Upper lobe of left lung (tissue), 6 donors: ENCODE measurements at places on chromosomes 12 and 14. TPM values are rescaled to one million over a fixed set of nuclear protein-coding genes. Genes with fewer than 3 reads are reported as not detected.

Gene SETD1B
- 47.1 TPM for total RNA-seq

Gene TROAP
- total RNA-seq: 3.0 TPM

Gene CLEC14A
- total RNA-seq: 70.4 TPM

Gene RNASE1
- 1,209 TPM for total RNA-seq

Gene FZD10
- 0.59 TPM for total RNA-seq

Gene SLCO1B1
- total RNA-seq: not detected

DNA sequence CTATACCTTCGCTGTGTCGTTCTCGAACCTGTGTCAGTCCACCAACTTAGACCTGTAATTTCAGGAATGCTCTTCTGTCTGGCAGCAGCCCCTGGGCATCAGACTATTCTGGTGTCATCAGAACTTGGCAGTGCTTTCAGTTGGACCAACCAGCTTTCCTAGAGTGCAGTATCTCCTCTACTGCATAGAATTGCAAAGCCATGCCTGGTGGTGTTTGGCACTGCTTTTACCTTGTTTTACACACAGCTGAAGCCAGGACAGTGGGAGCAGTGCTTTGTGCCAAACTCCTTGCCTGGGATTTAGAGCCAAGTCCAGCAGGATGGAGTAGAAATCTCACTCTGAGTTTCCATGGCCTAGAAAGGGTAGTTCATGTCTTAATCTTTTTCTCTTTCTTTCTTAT lies 1.5 kb downstream of the FLVCR2 start:
- no peaks in the 10 kb centered on the region for H3K36me3 ChIP-seq
- no peaks in the 10 kb centered on the region for H3K27me3 ChIP-seq
- H3K4me3 ChIP-seq: peak overlapping the region; percentile 61
- peaks cover 35% of the 10 kb centered on the region for H3K4me1 ChIP-seq

- H3K36me3 ChIP-seq: no peaks in the 10 kb centered on the region
- no peak overlapping the region for H3K4me3 ChIP-seq
- DNase-seq: no peak
- no peaks in the 10 kb centered on the region for H3K4me1 ChIP-seq
Observed at GRCh38 chr12:39807043-39807442, 187.4 kb upstream of the ABCD2 start.

DNA sequence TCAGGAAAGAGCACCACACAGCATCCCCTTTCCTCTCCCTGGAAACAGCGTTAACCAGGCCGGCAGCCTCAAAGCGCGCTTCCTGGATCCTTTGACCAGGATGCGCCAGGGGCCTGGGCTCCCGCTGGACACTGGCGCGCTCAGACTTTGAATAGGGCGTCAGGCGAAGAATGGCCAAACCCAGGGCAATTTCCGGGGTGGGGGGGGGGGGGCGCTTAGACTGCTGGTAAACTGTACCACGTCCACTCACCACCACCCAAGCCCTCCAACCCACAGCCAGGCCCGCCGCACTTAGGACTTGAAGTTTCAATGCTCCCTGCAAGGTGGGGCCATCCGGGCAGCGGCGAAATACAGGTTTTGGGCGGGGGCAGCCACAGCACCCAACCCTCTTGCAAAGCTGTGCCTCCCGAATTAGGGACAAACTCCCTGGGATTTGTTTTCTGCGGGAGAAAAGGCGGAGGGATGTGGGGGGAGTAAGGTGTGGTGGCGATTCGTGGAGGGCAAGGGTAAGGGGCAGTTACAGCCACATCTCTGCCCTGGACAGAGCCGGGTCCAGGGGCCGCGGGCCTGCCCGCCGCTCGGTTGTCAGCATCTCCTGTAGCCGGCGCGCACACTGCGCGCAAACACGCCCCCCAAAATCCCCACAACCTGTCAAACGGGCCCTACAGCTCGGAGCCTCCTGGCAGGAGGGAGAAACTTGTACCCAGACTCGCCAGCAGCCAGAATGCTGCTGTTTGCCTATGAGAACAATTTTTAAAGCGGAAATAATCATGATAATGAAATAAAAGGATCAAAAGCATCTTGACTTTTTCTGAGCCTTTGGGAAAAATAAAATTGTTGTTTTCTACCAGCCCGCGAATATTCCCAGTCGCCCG lies 958 bp downstream of the RTN1 start:
- H3K27me3 ChIP-seq: no peaks in the 10 kb centered on the region
- peaks cover 15% of the 10 kb centered on the region for H3K4me1 ChIP-seq
- H3K27ac ChIP-seq: no peak overlapping the region
- DNase-seq: peak; percentile 81
- peak overlapping the region; percentile 11 for H3K4me3 ChIP-seq

GRCh38 chr12:12718853-12719252 lies 1.7 kb downstream of the CDKN1B start:
- H3K4me1 ChIP-seq: peaks cover 53% of the 10 kb centered on the region
- peak overlapping the region; percentile 98 for H3K27ac ChIP-seq
- H3K27me3 ChIP-seq: no peaks in the 10 kb centered on the region
- no peaks in the 10 kb centered on the region for H3K36me3 ChIP-seq
- peak overlapping the region; percentile 92 for H3K4me3 ChIP-seq

DNA sequence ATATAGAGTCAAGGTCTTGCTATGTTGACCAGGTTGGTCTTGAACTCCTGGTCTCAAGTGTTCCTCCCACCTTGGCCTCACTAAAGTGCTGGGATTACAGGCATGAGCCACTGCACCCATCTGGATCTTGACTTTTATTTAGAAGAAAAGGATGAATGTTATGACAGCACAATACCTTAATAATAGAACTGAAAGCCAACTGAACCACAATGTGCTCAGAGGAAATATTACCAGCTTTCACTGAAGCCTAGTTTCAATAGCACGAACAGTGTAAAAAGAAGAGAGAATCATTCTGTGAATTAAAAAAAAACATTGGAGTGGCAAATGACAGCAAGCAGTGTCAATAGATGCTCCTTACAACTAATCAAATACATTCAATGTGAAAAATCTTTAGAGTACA lies 239.2 kb upstream of the RMST start:
- H3K4me1 ChIP-seq: no peaks in the 10 kb centered on the region
- H3K27ac ChIP-seq: no peak overlapping the region
- H3K4me3 ChIP-seq: no peak overlapping the region
- no peak for DNase-seq
- no peaks in the 10 kb centered on the region for H3K36me3 ChIP-seq

DNA sequence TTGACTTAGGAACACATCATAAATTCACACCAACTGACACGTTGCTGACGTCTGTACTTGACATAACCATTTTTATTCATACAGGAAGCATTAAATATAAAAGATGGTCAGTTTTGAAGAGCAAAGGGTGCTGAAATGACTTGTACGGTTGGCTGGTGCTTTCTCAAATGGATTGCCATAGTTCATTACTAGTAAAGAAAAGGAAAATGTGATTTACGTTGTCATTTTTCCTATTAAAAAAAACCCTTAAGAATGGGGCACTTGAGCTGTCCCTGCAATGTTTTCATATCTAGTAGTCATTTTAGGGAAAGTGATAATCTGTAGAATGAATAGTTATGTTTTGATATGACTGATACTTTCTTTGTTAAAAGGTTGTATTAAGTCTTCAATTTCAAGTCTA lies 22.5 kb upstream of the MANSC4 start:
- H3K36me3 ChIP-seq: peaks cover 9% of the 10 kb centered on the region
- no peaks in the 10 kb centered on the region for H3K27me3 ChIP-seq
- H3K4me3 ChIP-seq: no peak overlapping the region
- H3K27ac ChIP-seq: no peak overlapping the region
- no peak for DNase-seq
- no peaks in the 10 kb centered on the region for H3K4me1 ChIP-seq

- no peak for DNase-seq
- no peak overlapping the region for H3K27ac ChIP-seq
- H3K4me1 ChIP-seq: no peaks in the 10 kb centered on the region
- no peaks in the 10 kb centered on the region for H3K36me3 ChIP-seq
- no peak overlapping the region for H3K4me3 ChIP-seq
Observed at GRCh38 chr14:33163109-33163508, 224.4 kb downstream of the NPAS3 start.

DNA sequence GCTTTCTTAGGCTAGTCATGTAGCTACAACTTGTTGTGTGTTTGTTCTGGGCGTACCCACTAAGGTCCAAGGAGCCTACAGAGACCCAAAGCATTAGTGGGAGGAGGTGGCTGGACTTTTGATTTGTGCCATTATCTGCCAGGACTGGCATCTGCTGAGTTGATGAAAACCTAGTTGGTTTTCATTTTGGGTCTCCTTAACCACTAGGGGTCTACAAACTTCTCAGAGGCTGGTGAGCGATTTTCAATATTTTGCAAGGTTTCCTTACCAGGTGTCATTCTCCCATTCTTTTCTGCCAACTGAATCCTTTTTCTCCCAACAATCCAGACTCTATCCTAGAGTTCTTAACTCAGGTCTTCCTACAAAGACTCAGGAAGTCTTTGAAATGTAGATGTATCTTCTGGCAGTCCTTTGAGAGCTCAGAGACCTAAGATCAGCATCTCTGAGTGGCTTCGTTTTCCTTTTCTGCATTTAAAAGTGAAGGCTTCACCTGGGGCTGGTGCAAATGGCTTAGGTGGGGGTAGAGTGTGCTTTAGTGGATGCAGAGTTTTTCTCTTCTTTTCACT lies 150.0 kb upstream of the RMST start:
- H3K4me1 ChIP-seq: no peaks in the 10 kb centered on the region
- H3K27ac ChIP-seq: no peak overlapping the region
- no peaks in the 10 kb centered on the region for H3K27me3 ChIP-seq
- no peaks in the 10 kb centered on the region for H3K36me3 ChIP-seq
- no peak for DNase-seq

DNA sequence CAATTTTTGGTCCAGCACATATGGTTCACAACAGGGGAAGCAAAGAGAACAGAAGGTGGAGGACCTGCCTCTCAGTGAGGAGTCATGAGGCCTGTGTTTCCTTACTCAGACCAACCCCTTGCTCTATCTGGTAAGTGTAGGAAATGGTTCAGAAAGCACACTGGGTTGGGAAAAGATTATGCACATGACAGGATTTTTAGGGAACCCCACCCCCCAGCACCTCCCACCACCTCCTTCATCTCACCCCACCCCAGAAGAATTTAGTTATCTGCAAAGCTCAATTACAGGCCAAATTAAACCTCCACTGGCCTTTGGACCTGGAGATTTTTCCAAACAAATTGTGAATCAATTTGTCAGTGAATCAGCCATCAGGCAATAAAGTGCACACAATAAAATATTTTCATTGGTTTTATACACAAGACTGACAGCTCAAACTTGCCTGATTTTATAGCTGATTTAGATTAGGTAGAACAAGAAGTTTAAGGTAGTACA lies 132.8 kb downstream of the DACT1 start:
- H3K4me3 ChIP-seq: no peak overlapping the region
- H3K4me1 ChIP-seq: no peaks in the 10 kb centered on the region
- H3K27ac ChIP-seq: no peak overlapping the region
- DNase-seq: no peak
- no peaks in the 10 kb centered on the region for H3K27me3 ChIP-seq

GRCh38 chr12:105840384-105840783 lies 298.4 kb downstream of the NUAK1 start:
- H3K4me3 ChIP-seq: no peak overlapping the region
- H3K27ac ChIP-seq: no peak overlapping the region
- H3K4me1 ChIP-seq: no peaks in the 10 kb centered on the region
- no peaks in the 10 kb centered on the region for H3K36me3 ChIP-seq
- DNase-seq: no peak

DNA sequence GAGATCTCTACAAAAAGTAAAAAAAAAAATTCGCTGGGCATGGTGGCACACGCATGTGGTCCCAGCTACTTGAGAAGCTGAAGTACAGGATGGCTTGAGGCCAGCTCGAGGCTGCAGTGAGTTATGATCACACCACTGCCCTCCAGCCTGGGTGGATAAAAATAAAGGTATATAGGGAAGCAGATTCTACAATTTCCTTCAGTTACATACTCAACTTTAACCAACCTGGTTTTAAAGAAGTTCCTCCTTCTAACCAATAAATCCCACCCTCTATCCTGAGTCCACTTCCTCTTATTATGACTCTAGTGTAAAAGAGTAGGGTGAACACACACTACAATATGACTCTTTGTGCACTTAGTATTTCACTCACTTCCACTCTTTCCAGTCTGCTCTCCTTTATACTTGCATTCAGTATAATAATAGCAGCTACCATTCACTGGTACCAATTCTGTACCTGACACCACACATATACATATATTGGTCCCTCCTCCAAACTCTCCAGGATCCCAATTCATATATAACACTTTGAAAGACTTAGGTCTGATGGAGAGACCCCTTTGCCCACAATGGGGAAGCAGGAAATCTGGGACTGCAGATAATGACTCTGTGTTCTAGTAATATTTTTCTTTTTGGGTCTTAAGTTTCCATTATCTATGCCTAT lies 2.3 kb downstream of the ARF3 start:
- H3K27me3 ChIP-seq: no peaks in the 10 kb centered on the region
- no peak overlapping the region for H3K4me3 ChIP-seq
- H3K27ac ChIP-seq: no peak overlapping the region
- H3K36me3 ChIP-seq: peaks cover 3% of the 10 kb centered on the region
- no peak for DNase-seq

GRCh38 chr14:75905147-75905904 lies 76.5 kb downstream of the TGFB3 start:
- H3K27ac ChIP-seq: no peak overlapping the region
- H3K4me1 ChIP-seq: no peaks in the 10 kb centered on the region
- no peak for DNase-seq
- no peaks in the 10 kb centered on the region for H3K36me3 ChIP-seq
- H3K4me3 ChIP-seq: no peak overlapping the region

GRCh38 chr12:24057920-24058476 lies 108.5 kb upstream of the SOX5 start:
- H3K4me1 ChIP-seq: no peaks in the 10 kb centered on the region
- no peaks in the 10 kb centered on the region for H3K27me3 ChIP-seq
- H3K27ac ChIP-seq: no peak overlapping the region
- DNase-seq: no peak
- no peak overlapping the region for H3K4me3 ChIP-seq

DNA sequence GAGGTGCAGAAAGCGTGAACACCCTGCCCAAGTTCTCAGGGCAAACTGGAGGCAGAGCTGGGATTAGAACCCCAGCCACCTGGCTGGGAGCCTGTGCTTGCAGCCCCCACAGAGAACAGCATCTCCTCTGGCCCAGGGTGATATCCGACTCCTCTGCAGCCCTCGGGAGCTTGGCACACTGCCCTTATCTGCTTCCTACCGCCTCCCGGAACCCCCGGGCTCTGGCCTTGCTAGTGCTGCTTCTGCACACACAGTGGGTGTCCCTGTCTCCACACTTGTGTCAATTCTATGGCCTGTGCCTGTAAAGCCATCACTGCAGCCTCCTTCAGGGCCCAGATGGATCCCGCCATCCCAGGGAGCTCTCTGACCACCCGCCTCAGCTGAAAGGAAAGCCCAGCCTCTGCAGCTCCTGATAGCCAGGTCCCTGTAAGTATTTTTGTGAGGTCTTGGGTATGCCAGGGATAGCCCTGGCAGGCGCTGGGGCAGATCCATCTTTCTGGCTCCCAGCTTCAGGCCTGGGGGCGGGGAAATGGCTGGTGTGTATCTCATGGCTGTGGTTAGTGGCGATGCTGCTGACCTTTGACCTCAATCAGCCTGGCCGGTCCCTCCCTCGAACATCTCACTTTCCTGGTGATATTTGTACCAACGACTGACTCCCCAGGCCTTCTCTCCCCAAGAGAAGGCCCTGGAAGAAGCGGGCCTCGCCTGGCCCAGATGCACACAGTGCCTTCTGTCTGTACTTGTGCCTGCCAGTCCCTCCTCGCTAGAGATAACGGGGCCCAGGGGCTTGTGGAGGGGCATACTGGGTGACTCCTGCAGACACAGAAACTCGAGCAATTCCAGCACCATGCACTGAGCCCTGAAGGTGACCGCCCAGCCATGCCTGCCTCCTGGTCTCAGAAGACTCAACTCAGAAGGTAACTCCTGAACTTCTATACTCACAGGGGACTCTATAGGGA lies 183.8 kb downstream of the CALM1 start:
- no peak overlapping the region for H3K4me3 ChIP-seq
- no peaks in the 10 kb centered on the region for H3K27me3 ChIP-seq
- no peaks in the 10 kb centered on the region for H3K36me3 ChIP-seq
- DNase-seq: peak; percentile 41
- H3K4me1 ChIP-seq: no peaks in the 10 kb centered on the region
